ENCODE measurements at places on chromosomes 6 and 20. TPM values are rescaled to one million over a fixed set of nuclear protein-coding genes. Genes with fewer than 3 reads are reported as not detected.

Gene CDC25B
- 452 TPM for total RNA-seq

Gene TCFL5
- 6.0 TPM for total RNA-seq

Gene BCAS1
- total RNA-seq: not detected

DNA sequence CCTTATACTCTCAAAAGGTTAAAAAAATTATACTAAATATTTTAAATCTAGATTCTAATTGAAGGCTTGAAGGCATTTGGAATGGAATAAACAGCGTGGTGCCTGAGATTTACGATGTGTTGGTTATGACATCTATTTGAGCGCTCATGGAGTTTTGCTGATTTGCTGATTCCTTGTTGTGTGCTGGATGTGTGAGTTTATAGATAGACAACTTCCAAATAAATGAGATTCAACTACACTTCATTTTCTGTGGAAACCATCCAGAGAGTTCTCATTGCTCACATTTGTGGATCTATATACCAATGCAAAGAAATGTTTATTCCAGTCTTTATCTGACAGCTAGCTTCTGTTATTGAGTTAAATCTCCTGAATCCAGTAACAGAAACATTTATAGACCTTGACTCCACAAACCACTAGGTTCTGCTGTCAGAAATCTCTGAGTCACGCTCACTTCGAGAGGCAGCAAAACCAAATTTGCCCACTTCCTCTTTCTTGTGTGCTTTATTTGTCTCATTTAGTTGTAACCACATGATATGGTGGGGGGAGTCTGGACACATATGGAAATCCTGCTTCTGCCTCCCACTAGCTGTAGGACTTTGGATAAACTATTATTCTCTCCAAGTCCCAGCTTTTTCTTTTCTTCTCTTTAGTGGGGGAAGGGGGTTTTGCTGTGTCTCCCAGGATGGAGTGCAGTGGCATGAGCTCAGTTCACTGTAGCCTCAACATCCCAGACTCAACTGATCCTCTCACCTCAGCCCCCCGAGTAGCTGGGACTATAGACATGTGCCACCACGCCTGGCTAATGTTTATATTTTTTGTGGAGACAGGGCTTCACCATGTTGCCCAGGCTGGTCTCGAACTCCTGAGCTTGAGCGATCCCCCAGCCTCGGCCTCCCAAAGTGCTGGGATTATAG is 54.5 kb downstream of the IPCEF1 start:
- no peak overlapping the region for H3K27ac ChIP-seq
- H3K27me3 ChIP-seq: peaks cover 6% of the 10 kb centered on the region
- H3K4me1 ChIP-seq: peaks cover 26% of the 10 kb centered on the region
- DNase-seq: peak; percentile 37
- no peaks in the 10 kb centered on the region for H3K36me3 ChIP-seq
- H3K4me3 ChIP-seq: no peak overlapping the region

GRCh38 chr6:107101211-107101610 is 14.1 kb downstream of the BEND3 start:
- H3K27ac ChIP-seq: no peak overlapping the region
- no peaks in the 10 kb centered on the region for H3K4me1 ChIP-seq
- no peak for DNase-seq
- H3K36me3 ChIP-seq: no peaks in the 10 kb centered on the region
- H3K4me3 ChIP-seq: no peak overlapping the region
- H3K27me3 ChIP-seq: no peaks in the 10 kb centered on the region

DNA sequence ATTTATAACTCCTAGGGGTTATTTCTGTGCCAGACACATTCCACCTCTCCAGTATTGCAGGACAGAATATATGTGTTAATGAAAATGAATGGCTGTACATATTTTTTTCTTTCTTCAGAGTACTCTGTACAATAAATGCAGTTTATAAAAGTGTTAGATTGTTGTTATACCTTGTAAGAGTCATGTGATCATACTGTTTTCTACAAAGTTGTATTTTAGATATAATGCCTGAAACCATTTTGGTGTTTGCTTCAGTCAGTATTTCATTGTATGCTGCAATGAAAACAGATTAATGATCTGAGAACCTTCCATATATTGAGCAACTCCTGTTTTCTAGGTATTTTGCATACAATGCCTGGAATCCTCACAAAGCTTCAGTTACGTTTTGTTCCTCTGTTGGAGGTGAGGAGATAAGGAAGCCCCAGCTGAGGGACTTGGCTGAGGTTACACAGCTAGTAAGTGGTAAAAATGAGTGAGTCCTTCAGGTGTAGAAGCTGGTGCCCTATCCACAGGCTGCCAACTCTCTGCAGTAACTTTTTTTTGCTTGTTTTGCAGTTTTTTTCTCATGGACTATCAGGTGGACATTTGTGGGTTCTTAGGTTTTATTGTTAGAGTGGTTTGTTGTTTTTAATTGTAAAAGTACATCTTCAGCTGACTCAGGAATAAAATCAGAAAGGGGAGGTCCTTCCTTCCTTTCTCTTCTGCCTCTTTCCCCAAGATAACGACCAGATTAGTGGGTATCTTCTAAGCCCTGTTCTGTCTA is 11.6 kb downstream of the PDCD2 start:
- H3K4me3 ChIP-seq: no peak overlapping the region
- no peaks in the 10 kb centered on the region for H3K27me3 ChIP-seq
- H3K27ac ChIP-seq: no peak overlapping the region
- DNase-seq: no peak
- peaks cover 5% of the 10 kb centered on the region for H3K4me1 ChIP-seq

DNA sequence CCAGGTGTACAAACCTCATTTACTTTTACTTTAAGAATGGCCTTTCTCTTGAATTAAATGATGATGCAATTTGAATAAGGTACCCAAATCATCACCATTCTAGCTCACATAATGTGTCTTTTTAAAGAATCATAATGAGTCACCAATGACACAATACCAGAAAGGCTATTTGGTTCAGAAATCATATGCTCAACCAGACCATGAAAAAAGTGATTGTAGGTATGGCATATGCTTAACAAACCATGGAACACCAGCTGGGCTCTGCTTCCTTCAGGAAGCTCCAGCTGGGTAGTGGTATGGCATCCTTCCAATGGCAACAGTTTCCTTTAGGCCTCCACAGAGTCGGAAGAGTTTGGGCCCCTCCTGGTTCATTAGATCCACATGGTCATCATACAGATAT is 128.2 kb downstream of the FRK start:
- no peak for DNase-seq
- H3K27me3 ChIP-seq: no peaks in the 10 kb centered on the region
- no peaks in the 10 kb centered on the region for H3K4me1 ChIP-seq
- H3K36me3 ChIP-seq: no peaks in the 10 kb centered on the region

DNA sequence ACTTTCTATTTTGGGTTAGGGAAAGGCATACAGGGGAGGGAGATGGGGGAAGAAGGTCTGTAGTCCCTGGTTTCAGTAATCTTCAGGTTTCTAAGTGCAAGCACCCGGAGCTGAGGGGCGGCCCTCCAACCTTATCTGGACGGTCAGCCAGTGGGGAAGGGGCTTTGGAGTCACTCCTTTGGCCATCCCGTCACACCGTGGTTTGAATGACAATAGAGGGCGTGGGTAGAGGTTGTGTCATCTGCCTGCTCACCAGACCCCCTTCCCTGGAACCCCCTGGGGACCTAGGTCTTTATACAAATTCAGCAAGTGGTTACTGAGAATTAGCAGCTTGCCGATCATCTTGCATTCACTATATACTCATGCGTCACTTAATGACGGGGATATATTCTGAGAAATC is 29.1 kb downstream of the STK35 start:
- DNase-seq: no peak
- no peaks in the 10 kb centered on the region for H3K27me3 ChIP-seq
- H3K27ac ChIP-seq: no peak overlapping the region
- H3K36me3 ChIP-seq: peaks cover 4% of the 10 kb centered on the region

Measured in activated CD4-positive, alpha-beta memory T cell treated with anti-CD3 and anti-CD28 coated beads, Interleukin-2, amount 10 ng/mL, durations not matched to agents 7 days and 5 days (primary cell).